Peyer's patch (tissue), 4 donors: ENCODE measurements at places on chromosomes 2 and 18.

GRCh38 chr2:110955556-110955955 is 165.2 kb upstream of the BCL2L11 start:
- no peak for DNase-seq

GRCh38 chr18:22311301-22311700 is 106.4 kb downstream of the CTAGE1 start:
- no peak for DNase-seq

DNA sequence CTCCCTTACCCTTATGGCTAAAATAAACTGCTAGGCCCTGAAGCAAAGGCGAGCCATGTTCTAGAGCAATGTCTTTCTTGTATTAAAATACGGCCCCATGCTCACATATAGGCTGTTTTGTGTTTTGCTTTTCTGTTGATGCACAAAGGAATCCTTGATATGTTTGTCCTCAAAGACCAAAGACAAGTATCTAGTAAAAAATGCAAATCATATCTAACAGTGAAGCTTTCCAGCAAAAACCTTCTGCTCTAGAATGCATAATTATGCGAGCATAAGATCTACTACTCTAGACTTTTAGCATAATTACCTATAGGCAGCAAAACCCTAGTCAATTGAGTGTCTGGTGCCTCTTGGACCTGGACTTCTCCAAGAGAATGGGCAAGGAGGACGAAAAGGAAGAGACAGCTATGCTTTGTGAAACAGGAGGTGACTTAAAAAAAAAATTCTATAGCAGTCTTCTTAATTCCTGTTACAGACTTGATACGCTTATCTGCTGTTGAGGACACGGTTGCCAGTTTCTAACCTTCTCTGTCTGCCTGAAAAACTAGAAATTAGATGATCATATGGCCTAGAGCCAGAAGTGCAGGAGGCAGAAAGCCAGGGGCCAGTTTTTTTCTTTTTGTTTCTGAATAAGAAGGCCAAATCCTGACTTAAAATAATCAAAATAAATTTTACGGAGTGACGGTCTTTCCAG is 1.5 kb upstream of the AMMECR1L start:
- DNase-seq: no peak

- no peak for DNase-seq
These were observed 18.3 kb upstream of the NEDD4L start for GRCh38 chr18:58025733-58026132.

DNA sequence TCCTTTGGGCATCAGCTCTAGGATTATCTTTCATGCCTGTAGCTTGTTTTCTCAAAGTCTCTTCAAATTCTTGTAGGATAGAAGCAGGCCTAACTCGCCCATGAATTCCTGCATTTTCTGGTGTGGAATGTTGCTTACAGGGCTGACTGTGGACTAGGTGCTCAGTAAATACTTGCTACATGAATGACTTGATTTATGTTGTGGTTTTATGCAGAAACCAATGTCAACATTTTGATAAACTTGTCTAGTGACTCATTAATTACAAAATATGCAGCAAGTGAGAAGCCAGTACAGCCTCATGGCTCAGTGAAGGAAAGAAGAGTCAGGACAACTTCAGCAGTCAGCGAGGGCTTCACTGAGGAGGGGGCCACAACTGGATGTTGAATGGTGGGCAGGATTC is 110.6 kb upstream of the SIX2 start:
- DNase-seq: no peak
